Epithelial cell of proximal tubule (primary cell): ENCODE measurements at places on chromosomes 4 and X.

DNA sequence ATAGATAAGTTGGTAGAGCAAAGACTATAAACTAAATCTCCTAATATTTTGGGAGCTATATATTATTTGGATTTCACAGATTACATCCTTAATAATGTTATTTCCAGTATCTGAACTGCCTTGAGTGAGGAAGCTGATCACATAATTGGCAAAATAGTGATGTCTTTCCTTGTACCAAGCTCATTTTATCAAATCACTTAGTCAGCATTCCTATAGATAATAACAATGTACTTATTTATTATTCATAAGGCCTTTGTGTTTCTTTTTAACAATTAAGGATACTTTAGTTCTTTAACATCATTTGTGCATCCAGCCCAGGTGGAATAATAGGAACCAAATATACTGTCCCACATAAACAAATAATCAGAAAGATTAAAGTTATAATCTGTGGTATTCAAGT is 1093.6 kb downstream of the PCDH18 start:
- no peak for DNase-seq

DNA sequence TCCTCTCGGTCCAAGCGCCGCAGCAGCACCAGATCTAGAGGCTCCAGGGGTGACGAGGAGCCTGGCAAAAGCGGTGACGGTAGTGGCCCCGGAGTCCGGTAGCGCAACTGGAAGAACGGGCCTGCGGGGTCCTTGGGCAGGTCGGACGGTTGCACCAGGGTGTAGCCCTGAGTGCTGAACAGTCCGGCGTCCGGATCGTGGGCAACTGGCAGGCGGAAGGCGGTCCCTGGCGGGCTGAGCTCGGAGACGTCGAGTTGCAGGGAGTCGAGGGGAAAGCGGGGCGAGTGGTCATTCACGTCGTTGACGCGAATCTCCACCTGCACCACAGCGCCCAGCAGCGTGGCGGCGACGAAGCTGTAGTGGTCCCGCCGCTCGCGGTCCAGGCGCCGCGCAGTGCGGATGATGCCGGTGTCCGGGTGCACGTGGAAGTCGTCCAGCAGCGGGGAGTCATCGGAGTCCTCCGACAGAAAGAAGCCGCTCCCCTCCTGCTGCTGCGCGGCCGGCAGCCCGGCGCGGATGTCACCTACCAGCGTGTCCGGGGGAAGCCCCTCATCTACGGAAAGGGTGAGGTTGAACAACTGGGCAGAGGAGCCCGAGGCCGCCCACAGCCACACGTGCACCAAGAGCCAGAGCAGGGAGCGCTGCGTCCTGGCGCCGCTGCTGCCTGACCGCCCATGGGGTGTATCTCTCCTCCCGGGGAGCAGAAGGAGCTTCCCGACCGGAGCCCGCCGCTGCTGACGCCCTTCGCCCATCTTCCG is 837 bp downstream of the DCHS2 start:
- no peak for DNase-seq

GRCh38 chr4:18641334-18641733 is 619.8 kb upstream of the LCORL start:
- no peak for DNase-seq

DNA sequence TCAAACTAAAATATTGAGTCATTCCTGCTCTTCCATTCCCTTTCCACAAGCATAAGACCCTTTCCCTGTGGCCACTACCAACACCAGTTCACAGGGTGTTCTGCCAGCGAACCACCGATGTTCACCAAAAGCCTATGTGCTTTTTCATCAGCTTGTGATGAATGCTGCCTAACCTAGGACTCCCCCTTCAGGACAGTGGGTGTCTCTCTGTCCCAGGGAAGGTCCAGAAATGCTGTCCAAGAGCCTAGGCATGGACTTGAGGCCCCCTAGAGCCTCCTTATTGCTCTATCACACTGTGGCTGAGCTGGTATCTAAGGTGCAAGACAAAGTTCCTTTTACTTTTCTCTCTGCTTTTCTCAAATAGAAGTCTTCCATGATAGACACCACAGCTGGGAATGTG is 1015.6 kb downstream of the PCDH19 start:
- no peak for DNase-seq

GRCh38 chr4:139826426-139826825 is 160.8 kb downstream of the MGST2 start:
- no peak for DNase-seq

- DNase-seq, result no peak
These were observed 97.0 kb downstream of the CLDN22 start for GRCh38 chr4:183223053-183223452.

DNA sequence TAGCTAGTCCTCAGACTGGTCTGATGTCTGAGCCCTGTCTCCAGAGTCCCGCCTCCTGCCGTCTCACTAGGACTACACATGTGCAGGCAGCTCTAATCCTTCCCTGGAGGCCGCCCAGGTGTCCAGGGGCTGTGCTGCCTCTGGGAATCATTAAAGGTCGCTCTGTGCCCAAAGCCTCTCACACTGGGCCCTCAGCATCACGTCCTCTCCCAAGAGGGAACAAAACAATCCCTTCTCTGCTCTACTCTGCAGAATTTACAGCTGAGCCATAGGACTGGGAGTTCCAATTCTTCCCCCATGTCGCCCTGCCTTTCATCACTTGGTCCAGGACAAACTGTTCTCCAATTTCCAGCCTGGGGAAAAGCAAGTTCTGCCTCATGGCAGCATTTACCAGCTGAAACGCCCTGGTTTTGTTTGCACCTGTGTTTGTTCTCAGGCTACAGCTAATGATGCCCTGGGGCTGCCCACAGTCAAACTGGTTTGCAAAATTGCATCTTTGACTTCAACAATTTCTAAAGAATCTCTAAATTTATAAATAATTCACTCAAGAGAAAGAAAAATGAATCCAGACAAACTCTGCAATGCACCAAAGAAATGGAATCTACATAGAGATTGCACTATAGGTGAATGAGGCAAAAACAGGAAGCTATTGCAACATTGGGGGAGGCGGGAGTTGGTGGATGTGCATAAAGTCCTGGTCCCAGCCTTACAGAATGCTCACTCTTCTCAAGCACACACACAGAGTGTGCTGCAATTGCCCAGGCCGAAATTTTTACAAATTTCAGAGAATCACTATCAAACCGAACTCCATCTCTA is 7.2 kb upstream of the MRFAP1 start:
- DNase-seq, result no peak

- no peak for DNase-seq
These were observed 220.5 kb upstream of the RPS6KA3 start for GRCh38 chrX:20487227-20487626.

- no peak for DNase-seq
These were observed 183.8 kb downstream of the FBXO8 start for GRCh38 chr4:174099712-174100111.

DNA sequence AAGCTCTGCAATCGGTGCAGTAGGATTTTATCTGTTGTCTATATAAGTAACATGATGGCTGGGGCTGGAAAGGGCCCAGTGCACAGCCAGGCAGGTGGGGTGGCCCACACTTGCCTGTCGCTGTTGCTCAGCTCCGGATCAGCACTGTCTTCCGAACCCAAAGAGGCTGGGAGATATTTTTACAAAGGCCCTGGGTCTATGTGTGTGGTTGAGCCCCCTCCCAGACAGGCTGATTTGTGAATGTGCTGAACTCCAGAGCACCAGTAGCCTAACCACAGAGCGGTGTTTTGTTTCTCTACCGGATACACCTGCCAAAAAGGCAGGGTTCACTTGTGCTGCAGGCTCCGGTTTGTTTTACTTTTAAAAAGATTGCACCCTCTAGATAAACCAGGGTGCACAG is 33.5 kb upstream of the CHRNA9 start:
- DNase-seq, result no peak

DNA sequence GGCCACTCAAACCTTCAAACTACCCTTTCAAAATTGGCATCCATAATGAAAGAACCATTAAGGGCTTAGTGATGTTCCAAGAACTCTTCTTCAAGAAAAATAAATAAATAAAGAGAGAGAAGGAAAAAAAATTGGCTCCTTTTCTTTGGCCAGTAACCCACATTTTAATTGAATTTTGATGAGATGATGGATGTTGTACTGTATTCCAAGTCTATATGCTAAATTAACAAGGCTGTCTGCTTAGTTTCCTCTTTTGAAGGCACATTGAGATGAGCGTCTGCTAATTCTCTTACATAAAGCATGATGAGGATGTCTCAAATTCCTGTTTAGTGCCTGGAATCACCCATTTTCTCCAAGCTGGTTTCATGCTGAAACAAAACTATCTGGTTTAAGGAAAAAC is 33.4 kb downstream of the PHOX2B start:
- no peak for DNase-seq

DNA sequence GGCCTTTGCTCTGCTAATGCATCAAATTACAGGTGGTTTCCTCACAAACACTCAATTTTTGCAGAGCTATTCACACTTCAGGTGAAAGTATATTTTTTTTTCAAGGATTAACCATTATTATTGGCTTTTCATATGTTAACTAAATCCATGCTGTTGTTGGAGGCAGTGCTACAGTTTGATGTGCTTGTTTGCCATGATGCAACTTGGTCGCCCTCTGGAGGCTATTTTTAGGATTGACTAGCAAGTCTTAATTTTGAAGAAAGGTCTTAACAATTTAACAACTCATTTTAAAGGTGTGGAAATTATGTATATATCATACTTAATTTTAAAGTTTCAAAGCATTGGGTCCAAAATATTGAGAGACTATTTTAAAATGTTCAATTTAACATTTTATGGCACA is 168.8 kb upstream of the FAM47A start:
- peak; percentile 13 for DNase-seq

DNA sequence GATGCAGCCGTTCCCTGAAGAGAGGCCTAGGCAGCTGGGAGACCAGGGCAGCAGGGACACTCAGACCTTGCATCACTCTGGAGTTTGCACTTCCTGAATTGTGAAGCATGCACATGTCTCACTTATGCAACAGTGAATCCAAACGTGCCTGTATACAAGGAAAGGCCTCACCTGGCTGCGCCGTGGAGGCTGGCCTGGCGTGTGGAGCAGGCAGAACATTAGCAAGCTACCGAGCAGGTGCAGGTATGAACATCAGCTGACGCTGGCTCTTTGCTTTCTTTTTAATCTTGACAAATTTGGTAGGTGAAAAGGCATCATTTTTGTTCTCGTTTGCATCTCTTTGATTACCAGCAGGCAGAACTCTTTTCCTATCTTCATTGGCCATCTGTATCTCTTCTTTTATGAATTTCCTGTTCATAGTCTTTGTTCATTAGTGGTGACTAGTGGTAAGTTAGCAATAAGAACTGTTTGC is 37.1 kb upstream of the IRAK1 start:
- no peak for DNase-seq

- DNase-seq, result no peak
These were observed 25.2 kb upstream of the ASMTL start for GRCh38 chrX:1477801-1478458.

- DNase-seq, result peak; percentile 82
These were observed 152.3 kb downstream of the WDFY3 start for GRCh38 chr4:84814094-84814750.

DNA sequence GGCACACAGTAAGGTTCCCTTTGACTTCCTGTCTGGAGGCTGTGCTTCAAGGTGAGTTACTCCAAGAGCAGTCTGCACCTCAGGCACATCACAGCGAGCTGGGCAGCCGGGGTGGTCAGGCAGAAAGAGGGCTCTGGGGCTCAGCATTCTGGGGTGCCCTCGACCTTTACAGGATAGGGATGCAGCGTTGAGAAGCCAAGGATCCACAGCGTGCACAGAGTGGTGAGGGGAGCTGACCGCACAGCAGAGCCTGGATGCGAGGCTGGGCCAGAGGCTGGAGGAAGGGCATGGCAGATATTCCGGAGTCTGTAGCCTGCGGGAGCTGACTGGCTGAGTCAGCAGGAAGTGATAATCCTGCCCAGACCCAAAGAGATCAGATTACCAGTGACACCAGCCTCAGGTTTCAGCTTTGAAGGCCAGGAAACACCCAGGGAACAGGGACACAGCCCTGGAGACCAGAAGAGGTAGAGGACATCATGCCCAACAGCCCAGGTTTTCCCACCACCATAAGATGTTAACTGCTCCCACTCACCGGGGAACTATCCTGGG is 38.4 kb upstream of the PDLIM3 start:
- DNase-seq, result no peak

DNA sequence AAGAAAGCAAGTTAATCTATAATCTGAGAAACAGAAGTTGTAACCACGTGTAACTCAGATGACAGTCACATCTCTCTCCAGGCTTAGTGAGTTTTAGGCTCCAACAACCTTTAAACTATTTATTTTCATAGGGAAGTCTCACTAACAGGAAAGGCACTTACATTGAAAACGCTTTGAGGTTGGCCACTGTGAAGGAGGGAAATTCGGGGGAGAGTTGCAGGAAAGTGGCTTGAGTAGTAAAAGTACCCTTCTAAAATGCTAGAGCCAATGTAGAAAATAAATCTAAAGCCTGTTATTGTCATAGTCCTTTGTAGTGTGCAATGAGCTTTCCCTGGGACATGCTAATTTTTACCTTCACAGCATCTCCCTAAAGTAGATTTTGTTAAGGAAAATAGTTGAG is 995 bp upstream of the NFXL1 start:
- no peak for DNase-seq

DNA sequence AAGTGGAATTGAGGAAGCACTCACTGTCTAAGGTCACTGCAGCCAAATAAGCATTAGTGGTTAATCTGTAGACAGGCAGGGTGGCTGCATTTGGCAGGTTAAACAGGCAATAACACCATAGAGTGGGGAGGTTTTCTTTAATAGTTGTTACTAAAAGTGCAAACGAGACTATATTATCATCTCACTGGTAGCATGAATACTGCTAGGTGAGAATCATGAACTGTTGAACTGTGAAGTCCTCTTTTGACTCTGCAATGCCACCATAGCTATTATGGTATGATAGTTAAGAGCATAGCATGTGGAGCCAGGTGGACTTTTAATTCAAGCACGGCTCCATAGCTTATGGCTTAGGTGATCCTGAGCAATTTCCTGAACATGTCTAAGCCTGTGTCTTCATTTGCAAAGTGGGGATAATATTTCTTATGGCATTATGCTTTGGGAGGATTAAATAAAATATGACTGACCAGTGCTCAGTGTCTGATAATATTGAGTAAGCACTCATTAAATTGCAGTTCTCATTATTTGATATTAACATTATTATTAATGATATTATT is 235.6 kb upstream of the HHIP start:
- DNase-seq, result no peak

- DNase-seq, result no peak
These were observed 102.0 kb downstream of the SORBS2 start for GRCh38 chr4:185709802-185710486.

DNA sequence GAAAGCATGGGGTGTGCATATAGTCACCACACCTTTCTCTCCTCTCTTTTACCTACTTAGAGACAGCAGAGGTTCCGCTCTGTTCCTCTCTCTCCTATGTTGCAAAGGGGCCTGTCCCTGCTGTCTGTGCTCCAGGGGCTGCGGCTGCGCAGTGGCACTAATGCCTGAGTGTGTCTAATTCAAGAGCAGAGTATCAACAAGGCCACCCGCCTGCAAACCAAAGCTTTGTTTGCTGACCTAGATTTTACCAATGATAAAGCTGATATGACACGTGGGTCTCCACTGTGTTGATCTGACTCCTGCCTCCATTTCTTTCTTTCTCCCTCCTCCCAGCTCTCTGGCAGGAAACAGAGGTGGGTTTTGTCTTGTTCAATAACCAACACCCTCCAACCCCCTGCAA is 74.9 kb downstream of the NSG1 start:
- DNase-seq, result no peak

- no peak for DNase-seq
These were observed 25.3 kb downstream of the HOPX start for GRCh38 chr4:56655627-56656345.
